ENCODE measurements at places on chromosomes 12 and 14.
A peak's percentile ranks its signal among the peaks of the same experiment; 100 is the strongest.

DNA sequence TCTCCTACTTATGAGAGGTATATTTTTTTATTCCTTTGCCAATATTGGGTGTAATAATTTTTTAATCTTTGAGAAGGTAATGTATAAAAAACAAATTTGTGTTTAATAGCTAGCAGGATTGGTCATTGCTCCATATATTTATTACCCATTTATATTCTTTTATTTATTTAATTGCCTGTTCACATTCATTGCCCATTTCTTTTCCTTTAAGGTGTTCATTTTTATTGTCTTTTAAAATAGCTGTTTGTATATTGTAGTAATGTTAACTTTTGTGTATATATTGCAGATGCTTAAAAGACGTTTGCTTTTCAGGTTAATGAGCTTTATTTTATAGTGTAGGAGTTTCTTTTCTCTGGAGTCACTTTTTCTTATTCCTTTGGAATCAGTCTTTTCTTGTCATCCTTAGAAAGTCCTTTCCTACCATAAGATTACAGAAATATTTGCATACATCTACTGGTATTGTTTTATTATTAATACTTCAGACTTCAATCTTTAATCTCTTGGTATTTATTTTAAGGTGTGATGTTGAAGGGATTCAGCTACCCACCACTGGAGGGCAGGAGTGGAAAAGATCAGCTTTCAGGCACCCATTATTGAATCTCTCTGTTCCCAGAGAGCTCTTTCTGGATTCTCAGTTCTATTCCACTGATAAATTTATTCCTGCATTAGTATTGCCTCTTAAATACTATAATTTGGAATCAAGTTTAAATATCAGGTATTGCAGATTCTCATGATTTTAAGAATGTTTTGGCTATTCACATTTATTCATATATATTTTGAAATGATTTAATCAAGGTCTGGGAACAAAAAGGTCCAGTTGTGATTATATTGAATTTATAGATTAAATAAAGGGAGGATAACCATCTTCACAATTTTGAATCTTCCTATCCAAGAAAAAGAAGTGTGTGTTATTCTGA, 17.3 kb downstream of the PPM1A start:
- DNase-seq = no peak

DNA sequence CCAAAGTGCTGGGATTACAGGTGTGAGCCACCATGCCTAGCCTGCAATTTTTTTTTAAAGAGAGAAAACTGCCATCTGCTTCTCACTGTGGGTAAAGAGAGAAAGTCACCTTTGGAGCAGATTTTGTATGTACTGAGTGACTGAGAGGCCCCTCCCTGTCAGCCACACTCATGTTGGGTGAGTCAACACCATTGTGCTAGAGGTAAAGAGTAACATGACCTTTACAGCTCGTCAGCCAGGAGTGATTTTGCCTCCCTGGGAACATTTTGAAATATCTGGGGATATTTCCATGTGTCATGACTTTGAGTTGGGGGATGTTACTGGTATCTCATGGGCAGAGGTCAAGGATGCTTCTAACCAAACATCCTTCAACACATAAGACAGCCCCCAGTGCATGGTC, 115.2 kb downstream of the KSR2 start:
- DNase-seq = no peak

GRCh38 chr12:52243856-52244614, 11.0 kb downstream of the KRT7 start:
- DNase-seq = peak; percentile 47

GRCh38 chr12:115468087-115468510, 784.1 kb upstream of the TBX3 start:
- no peak for DNase-seq

DNA sequence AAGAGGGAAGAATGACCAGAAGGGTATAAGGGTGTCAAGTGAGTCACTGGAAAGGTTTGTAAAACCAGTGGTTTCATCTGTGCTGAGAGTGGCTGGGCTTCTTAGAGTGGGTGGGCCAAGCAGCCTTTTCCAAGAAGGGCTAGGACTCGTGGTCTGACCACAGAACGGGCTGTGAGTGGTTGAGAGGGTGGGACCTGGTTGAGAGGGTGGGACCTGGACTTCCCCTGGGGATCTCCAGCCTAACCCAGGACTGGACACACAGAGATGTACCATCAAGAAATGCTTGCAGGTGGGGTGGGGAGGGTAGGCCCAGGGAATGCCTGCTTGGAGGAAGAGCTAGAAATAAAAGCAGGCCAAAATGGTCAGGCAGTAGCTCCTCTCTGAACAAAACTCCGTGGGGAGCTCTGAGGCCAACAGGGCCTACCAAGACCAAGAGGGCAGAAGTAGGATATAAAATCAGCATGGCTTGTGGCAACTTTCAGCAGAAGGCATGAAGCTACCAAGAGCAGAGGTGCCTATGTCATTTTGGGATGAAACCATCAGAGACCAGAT, 140.5 kb downstream of the FOXN3 start:
- DNase-seq = peak; percentile 47

- DNase-seq = no peak
Measured at GRCh38 chr14:24075485-24076301, 4.3 kb downstream of the CPNE6 start.

DNA sequence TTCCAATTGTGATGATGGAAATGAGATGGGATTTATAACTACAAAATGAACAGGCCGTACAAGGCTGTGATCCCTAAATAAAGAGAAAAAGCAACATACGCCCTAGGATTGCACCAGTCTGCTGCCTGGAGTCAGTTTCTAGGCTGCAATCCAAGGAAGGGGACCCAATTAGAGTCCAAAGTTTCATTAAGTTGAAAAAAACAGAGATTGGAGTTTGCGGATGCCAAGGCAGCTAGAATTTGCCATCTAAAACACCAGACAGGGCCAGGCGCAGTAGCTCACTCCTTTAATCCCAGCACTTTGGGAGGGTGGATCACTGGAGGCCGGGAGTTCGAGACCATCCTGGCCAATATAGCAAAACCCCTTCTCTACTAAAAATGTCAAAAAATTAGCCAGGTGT, 661.0 kb downstream of the RPS29 start:
- DNase-seq = no peak

DNA sequence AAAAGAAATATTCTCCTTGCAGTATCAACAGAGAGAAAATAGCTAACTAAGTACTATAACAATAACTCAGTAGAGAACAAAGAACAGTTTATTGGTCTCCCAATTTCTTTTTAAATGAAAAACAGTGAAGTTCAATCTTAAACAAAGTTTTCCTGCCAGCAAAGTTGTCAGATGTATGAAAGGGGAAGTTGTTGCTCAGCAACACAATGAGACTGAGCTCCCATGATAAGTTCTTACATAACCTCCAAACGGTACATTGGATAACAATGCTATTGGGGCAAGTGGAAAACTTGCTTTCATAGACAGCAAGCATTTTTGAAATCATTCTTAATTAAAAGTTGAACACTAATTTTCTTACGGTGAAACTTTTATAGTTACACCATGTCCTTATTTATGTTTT, 94.9 kb downstream of the ALG10B start:
- no peak for DNase-seq

DNA sequence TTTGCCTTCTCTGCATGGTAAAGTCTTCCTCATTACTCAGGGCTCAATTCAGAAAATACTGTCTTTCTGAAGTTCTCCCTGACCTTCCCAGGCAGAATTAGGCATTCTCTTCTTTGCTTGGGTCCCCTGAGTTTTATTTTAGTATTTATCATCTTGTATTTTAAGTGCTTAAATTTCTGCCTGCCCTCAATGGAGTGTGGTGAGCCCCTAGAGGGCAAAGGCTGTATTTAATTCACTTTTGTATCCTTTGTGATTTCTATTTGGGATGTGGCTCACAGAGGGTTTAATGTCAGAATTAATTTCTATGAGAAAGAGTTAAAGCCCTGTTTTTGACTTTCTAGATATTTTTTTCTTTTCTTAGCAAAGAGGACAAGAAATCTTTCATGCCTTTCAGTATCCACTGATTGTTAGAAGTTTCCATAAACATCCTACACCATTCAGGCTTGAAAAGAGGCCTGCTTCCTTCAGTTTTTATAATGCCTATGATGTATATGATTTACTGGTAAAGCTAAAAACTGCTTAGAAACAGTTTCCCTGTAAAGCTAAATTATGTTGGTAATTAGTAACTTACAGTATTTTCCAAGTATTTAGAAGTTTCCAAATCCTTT, 55.6 kb upstream of the PTPRB start:
- DNase-seq = no peak

DNA sequence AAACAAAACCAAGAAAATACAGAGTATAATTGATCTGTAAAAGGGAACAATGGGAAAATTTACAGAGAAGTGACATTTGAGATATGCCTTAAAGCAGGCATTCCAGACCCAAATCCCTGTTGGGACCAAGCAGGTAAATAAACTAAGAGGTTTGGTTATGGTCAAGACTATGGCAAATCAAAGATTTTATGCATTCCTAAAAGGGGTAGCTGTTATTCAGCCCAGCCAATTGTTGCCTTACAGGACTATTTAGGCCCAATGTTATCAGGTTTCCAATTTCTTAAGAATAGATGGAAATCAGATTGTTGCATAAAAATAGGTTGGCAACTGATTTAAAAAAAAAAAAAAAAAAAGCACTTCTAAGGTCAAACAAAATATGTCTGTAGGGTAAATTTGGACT, 5.3 kb downstream of the DNAI7 start:
- DNase-seq = no peak

DNA sequence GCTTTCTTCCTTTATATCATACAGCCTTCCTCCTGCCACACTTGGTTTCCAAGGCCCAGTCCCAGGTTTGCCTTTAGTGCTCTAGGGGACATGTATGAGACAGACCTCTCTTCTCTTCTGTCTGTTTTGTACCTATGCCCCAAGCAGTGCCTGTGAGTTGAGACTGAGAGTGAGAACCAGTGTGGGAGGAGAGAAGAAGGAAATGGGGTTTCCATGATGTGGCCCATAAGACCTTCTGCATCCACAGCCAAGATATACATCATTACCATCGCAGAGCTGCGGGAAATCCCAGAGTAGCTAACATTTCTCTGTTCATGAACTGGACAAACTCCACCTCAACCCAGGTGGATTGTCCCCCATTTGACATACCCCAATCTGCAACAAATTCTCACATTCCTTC, 2.8 kb downstream of the TESPA1 start:
- no peak for DNase-seq

GRCh38 chr14:60514741-60515491, 6.0 kb downstream of the SIX6 start:
- peak; percentile 58 for DNase-seq

GRCh38 chr14:75452324-75452723, 24.5 kb downstream of the JDP2 start:
- DNase-seq = no peak

- no peak for DNase-seq
Measured at GRCh38 chr14:105488781-105489541, 2.1 kb upstream of the TEDC1 start.

- no peak for DNase-seq
Measured at GRCh38 chr12:132787877-132788276, 26.2 kb upstream of the ANKLE2 start.

GRCh38 chr14:101114726-101115515, 211.4 kb upstream of the RTL1 start:
- no peak for DNase-seq

DNA sequence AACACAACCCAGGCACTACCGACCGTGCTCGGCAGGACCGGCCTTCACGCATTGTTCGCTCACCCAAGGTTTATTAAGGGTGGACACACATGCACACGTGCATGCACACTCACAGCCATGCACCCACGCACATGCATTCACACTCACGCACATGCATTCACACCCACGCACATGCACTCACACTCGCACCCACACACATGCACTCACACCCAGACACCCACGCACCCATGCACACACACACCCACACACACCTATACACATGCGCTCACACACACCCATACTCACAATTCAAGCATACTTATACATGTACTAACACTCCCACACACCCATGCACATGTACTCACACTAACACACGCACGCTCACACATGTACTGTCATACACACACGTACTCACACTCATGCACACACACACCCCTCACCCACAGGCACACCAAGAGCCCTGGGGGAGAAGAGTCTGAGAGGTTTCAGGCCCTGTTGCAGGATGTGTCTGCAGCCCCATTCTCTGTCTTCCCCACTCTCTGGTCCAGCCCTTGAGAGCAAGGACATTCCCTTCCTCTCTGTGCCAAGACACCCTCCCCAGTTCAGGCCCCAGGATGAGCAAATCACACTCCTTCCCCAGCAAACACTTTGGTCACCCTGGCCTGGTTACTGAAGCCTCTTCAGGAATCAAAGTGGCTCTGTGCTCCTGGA, 49.4 kb upstream of the BCL11B start:
- no peak for DNase-seq

GRCh38 chr12:104951759-104952509, 6.2 kb downstream of the SLC41A2 start:
- DNase-seq = no peak

DNA sequence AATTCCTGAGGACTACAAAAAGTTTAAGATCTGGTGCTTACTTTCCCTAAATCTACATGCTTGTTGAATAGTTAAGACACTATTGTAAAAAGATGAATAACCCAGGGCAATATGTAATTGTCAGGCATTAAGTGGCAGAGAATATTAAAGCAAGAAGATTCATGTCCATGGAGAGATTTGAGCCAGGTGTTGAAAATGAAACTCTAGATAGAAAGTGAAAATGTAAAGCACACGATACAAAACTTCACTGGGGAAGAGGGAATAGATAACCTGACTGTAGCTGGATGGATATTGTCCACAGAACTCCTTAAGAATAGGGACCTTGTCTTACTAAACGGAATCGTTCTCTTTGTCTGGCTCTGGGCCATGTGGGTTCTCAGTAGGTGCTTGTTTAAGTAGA, 5.0 kb downstream of the CAND1 start:
- DNase-seq = no peak

DNA sequence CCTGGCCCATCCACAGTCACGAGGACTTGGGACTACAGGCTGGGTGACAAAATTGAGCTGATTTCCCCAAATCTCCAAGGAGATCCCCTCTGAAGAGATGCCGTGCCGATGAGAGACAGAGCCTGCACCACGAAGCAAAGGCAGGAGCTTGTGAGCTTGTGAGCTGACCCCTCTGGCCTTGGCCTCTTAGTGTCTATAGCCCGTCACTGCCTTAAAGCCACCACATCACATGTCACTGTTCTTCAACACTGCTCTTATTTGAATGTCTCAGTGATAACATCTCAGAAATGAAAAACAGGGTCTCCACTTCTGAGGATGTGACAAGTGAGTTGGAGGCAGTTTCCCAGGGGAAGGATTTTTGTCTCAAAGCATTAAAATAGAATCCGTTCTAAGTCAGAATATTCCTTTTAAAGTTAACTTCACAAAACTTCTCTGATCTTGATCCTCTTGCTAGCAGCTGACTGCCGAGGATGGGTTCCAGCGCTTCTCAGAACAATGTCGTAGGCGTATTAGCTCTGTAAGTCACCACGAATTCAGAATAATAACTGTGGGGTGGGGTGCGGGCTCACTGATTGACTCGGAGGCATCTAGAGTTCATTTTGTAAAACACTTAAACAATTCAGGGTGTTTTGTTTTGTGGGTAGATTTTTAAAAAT, 37.5 kb downstream of the CHST11 start:
- no peak for DNase-seq

DNA sequence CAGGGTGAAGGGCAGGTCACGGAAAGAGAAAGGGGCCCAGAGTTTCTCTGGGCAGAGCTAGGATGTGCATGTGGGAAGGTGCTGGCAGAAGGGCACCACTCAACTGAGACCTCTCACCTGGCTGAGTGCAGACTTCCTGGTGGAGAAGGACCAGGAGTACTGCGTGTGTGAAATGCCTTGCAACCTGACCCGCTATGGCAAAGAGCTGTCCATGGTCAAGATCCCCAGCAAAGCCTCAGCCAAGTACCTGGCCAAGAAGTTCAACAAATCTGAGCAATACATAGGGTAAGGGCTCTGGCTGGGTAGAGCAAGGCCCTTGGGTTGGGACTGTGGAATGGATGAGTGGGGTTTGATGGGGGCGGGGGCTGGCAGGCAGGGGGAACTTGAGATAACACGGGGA, 5.4 kb upstream of the SMARCD1 start:
- no peak for DNase-seq

Data from DMS79 (cell line).